ENCODE measurements at places on chromosomes 2 and 18.

DNA sequence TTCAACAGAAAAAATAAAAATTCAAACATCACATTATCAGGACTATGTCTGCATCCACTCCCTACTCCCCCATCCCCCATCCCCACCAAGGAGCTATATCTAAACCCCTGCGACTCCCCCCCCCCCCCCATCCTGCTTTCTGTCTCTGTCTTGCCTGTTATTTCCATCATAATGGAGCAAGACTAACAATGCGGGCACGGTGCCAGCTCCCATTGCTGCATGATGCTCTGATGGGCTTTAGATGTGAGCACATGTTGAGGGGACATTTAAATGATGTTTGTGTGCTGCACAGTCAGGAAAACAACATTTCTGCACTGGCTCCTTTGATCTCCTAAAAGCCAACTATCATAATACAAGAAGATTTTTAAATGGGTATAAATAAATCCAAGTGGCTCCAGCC, 644.2 kb upstream of the SETBP1 start:
- DNase-seq = no peak

DNA sequence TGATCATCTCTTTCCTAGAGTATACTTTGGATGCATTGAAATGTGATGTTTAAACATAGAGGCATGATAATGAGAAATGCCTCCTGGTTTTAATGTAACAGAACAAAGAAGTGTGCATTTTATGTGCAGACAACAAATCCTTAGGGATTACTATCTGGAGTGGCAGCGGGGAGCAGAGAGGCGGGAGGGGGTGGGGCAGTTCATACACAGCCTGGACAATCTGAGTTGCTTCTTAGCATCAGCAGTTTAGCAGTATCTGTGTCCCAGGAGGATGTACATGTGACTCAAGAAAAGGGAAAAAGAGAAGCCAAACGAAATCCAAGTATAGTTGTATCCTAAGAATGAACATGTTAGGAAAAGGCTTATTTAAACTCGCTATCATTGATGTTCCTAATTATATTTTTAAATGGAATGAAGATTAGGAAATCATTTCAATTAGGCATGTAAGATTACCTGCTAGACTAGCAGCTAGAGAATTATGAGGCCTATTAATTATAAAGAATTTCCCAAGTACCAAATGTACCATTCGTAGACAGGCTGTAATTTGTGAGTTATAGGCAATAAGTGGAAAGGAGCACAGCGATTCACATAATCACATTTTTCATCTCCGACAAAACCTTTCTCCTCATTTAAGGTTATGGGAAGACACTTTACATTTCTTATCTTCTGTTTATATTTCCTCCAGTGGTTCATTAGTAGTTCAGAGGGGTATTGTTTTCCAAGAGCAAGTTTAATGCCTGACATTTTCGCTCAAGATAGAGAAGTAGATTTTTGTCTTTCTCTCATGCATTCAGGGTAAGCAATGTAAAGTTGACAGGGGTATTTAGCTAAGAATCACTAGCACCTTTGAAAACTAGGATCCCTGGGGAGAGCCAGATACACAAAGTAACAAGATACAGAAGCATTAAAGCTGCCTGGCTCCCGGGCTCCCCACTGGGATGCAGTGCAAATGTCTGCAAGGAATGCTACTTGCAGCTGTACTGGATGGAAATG, 141.3 kb upstream of the NOSTRIN start:
- no peak for DNase-seq

GRCh38 chr2:144217853-144218633, 301.9 kb downstream of the ZEB2 start:
- DNase-seq = no peak

- DNase-seq = no peak
Observed at GRCh38 chr2:172052000-172052983, 33.0 kb upstream of the DLX1 start.

DNA sequence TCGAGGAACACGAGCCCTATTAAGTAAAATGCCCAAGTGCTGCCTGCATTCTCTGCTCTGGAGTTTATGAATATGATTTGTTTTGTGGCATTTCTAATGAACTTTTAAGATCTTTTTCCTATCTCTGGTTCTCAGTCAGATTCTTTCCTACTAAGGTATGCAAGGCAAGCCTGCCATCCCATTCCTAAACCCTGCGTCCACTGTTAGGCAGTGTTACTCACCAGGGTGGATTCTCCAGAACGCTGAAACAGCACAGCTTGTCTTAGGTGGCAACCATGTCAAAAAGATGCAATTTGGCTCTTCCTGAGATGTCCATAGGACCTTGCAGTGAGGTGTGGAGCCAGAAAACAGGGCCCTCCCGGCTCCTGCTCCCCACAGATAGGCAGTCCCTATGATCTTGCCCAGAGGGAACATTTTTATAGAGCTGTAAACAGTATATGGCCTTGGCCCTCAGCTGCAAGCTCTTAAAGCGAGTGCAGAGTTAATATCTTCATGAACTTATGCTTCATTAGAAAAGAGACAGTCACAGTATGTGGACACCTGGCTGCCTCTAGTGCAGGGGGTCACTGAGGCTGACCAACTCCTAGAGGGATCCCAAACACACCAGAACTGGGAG, 84.4 kb downstream of the TPGS2 start:
- DNase-seq = no peak

GRCh38 chr18:26429535-26430226, 118.7 kb downstream of the KCTD1 start:
- no peak for DNase-seq

- DNase-seq = no peak
Observed at GRCh38 chr2:88659538-88659915, 31.9 kb upstream of the RPIA start.

- no peak for DNase-seq
Observed at GRCh38 chr2:42184346-42184745, 15.2 kb downstream of the EML4 start.

GRCh38 chr18:56188529-56189275, 449.7 kb downstream of the TXNL1 start:
- no peak for DNase-seq

- no peak for DNase-seq
Observed at GRCh38 chr2:38661306-38661705, 4.6 kb upstream of the GALM start.

GRCh38 chr2:165874445-165875039, 79.0 kb downstream of the TTC21B start:
- DNase-seq = peak; percentile 81

DNA sequence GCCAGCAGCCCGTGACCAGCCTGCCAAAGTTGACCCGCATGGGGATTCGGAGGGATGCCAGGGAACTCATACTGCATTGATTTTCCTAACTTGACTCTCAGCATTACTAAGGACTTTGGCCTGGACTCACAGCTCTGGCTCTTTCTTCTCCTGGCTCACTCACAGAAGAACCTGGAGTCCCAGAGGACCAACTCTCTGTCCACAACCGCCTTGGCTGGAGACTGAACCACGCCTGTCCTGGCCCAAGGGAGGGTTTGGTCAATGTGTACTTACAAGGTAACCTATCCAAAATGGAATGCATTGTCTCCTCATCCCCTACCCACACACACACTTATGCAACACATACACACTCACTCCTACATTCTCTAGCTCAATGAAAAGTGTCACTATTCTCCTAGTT, 135.6 kb upstream of the KLHL29 start:
- no peak for DNase-seq

GRCh38 chr18:13240060-13240725, 21.6 kb downstream of the LDLRAD4 start:
- no peak for DNase-seq
